ENCODE measurements at places on chromosomes 1 and 21.

GRCh38 chr1:69230208-69230607 lies 337.5 kb upstream of the LRRC7 start:
- no peak for DNase-seq

DNA sequence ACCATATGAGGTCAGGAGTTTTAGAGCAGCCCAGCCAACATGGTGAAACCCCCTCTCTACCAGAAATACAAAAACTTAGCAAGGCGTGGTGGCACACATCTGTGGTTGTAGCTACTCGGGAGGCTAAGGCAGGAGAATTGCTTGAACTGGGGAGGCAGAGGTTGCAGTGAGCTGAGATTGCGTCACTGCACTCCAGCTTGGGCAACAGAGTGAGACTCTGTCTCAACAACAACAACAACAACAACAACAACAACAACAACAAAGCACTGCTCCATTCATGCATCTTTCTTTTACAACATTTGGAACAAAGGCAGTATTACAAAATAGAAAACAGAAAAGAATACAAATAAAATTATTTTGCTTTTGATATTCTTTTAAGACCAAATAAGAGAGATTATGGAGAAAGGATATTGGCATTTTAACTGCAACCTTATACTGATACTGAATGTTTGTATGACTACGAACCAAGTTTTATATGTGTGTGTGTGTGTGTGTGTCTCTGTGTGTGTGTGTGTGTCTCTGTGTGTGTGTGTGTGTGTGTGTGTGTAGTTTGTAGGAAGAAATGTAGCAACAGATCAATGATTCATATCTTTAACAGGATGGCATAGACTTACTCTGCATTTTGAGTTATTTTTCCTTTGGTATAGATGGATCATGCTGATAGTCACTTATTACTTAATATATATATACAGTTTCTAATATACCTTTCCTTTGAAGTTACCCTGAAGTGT lies 24.6 kb downstream of the ATF6 start:
- no peak for DNase-seq

DNA sequence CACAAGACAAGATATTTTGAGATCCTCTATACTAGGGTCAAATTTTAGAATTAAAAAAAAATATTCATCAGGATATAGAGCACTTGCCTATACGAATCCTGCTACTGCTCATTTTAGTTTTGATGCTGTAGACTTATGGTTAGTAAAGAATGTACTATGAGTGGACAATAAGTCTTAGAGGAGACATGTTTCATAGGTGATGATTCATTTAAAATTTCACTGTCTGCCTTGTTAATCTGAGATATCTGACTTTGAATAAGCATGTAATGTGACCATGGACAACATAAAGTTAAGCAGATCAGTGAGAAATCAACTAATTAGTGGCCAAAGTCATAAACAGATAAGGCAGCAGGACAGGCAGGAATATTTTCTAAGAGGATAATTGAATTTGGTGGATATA lies 106.8 kb upstream of the HP1BP3 start:
- no peak for DNase-seq

DNA sequence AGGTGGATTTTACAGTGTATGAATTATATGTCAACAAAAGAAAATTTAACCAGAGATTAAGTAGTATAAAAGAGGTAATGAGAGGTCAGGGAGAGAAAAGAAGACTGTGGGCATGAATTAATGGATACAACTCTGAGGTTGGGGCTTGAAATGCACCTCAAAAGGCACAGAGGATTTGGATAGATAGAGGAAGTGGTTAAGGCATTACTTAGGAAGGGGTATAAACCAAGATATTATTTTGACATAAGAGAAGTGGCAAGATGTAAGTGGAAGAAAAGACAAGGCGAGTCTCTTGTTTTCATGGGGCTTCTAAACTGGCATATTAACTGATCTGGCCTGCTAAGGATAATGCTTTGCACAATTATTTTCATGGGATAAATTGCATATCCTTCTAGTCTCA lies 34.1 kb downstream of the RAP1A start:
- DNase-seq, result no peak

DNA sequence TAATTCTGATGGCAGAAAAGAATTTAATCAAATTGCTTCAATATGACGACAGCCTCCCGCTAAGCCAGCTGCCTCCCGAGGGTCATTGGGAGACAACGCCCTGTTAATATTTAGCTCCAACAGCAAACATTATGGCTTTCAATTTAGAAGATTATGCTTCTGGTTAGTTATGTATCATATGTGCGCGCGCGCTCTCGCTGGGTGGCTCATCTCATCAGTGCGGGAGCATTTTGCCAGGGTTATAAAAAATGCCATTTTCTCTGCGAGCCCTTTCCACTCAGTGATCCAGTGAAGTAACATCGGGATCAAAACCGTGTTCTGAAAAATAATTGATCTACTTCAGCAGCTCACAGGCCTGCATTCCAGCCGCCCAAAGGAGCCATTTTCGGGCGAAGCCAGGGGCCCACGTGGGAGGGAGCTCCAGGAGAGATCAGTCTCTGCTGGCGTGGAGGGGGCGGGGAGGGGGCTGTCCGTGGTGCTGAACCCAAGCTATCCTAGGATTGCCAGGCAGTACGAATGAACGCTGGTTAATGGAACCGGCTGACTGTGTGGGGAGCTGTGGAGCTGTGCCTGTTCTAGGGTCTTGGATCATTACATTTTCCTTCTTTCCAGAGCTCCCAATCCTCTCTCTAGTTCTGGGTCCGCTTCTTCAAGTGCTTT lies 219.1 kb upstream of the ZC3H12A start:
- DNase-seq, result peak; percentile 76

DNA sequence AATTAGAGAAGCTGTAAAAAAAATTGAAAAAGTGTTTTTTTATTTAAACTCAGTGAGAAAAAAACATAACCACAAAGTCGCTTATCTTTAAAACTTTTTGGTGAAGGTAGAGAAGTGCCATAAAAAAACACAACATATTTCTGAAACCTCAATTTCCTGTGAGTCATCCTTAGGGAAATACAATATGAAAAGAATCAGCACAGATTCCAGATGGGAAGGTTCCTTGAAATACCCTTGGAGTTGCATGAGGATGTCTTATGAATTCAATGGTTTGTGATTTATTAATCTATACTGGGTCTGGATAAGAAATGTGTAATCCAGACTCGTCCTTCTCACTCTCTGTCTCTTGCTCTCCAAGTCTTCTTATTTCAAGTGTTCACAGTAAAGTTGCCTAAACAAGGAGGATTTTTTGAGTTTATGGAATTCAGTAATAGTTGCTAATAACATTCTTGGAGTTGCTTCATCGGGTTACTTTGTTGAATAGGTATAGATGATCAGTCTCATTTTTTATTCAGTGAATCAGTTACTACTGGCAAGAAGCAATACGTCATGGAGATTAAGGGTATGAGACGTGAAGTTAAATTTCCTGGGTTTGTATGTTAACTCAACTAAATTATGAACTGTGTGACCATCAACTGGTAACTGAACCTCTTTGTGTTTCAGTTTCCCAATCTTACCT lies 191.4 kb downstream of the KCNK2 start:
- no peak for DNase-seq

DNA sequence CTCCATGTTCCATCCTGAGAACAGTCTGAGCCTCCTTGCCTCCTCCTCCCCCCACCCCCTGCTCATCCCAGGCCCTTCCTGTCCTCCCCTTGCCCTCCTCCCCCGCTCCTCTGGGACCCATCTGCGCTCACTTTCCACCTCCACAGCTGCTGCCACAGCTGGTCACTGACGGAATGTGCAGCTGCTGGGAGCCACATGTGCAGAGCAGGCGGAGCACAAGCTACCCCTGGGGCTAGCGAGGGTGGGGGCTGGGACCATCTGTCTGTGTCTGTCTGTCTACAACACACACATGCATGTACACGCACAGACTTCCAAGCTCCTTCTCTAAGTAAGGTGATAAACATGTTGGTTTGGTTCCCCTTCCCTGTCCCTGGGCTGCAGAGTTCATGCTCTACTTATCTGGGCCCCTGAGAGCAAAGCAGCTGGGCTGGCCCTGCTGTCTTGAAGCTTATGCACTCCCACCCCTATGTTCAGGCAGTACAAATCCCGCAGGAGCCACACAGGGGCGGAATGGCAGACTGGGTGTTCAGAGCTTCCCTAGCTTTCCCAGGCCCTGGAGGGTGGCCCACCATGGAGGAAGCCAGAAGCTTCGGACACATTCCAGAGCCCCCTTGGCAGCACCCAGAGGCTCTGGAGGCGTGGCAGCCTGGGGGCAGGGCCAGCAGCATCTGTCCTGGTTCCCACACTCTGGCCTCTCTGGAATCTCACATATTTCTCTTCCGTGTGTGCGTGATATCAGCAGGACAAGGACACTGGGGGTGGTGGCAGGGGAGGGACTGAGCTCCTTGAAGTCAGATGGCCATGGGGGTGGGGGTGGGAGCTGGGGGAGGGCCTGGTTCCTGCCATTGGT lies 7.0 kb upstream of the HEYL start:
- peak; percentile 30 for DNase-seq

DNA sequence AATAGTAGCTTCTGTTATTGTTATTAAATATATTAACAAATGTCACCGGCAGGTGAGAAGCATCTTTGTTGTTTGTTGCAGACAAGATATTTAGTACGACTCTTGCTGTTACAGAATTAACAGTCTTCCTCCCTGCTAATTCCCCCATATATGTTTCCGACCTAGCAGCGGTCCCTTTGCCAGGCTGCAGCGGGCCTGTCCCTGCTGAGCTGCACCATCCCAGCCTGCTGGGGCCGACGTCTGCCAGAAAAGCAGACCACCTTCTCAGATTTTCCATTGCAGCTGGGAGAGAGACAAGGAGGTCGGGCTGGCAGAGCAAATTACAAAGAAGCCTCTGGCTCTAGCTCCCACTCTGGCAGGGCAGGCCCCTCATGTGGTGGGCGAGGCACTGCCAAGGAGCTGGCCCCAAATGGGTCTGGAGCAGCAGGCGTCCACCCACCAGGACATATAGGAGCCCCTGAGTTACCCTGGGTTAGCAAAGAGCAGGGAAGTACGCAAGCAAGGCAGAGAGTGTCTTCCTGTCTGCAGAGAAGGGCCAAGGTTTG lies 142.7 kb downstream of the FOXD2 start:
- no peak for DNase-seq

DNA sequence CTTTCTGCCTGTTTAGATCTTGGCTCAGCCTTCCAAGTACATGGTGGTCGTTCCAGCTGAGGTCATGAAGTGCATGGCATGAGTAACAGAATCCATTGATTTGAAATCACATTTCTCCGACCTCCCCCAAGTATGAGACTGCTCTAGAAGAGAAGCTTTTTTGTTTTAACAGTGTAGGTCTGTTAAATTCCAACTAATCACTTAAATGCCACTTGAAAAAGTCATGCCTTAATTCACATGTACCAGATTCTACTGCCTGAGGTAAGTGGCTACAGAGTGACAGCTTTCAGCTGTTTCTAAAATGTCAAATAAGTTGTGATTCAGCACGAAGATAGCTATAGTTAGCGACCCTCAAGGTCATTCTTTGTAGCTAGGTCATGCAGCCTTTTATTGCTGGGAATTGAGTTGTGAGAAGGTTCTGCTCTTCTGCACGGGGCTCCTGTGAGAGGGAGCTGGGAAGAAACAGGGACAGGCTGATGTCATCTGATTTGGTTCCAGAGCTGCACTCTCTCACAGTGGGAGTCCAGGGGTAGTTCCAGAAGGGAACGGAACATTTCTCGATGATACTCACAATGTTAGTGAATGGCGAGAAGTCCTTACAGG lies 112.7 kb downstream of the VPS13D start:
- no peak for DNase-seq

Measured in neuronal stem cell (in vitro differentiated cells).